ENCODE measurements at places on chromosomes 2 and 18.
A peak's percentile ranks its signal among the peaks of the same experiment; 100 is the strongest.

GRCh38 chr2:196798980-196799379 lies 503 bp downstream of the GTF3C3 start:
- DNase-seq: no peak

DNA sequence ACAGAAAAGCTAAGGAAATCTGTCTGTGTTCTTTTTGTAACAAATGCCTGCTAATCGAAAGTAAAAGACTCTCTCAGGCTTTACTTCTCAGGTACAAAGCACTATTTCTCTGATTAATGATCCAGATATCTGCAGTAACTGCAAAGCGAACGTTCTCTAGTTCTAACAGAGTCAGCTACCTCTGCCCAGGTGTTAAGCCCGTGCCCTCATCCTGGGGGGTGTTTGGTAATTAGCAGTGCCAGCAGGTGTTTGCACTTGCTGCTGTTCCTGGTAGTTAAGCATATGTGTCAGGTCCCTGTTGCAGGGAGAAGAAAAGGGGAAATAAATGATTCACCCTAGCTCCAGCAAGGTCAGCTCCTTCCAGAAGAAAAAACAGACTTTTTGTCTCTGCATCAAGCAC lies 58.8 kb upstream of the CRIM1 start:
- no peak for DNase-seq

GRCh38 chr2:183166210-183166609 lies 42.0 kb downstream of the NUP35 start:
- DNase-seq: no peak

DNA sequence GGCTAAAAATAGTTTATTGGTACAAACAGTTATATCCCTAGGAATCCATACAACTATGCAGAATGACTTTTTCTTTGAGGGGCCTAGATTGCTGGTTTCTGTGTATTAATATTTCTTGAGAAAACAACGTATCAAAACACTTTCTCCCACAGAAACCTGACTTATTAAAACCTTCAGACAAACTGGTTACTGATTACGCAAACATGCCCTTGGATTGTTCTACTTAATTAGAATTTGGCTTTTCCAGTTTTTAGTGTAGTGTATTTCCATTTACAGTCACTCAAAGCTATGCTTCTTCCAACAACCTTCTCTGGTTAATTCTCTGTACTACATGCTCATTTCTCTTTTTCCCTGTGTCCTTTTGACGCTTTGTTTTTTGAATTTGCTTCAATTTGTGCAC lies 20.0 kb downstream of the VAPA start:
- no peak for DNase-seq

DNA sequence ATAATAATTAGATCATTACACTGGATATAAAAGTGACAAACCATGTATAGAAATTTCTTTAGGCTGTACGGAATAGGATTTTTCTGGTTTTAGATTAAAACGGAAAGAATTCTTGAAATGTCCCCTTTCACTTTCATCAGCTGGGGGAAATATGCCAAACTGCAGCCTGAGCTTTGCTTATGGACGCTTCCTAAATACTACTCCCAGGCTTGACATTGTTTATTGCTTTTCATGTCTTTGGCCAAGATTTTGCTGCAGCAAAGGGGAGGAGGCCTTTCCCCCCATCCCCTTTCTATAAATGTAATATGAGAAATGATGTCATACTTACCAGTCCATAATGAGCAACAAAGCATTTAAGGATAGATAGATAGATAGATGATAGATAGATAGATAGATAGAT lies 158.4 kb downstream of the MAP2 start:
- DNase-seq: no peak

DNA sequence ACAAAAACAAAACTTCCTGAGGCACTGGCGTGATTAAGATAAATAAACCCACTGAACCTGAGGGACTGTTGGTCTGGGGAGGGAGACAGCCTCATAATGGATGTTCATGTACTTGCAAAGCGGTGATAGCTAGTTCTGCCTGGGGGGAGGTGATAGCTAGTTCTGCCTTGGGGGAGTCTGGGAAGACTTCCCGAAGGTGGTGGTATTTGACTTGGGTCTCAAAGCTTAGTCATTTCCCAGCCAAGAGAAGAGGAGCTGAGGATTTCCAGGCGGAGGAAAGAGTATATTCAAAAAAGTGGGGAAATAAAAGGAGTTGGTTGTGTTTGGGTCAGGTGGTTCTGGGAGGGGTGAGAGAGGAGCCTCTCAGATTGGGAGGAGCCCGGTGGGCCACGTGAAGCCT lies 24.7 kb downstream of the DGKD start:
- no peak for DNase-seq

GRCh38 chr2:15665067-15665942 lies 73.6 kb downstream of the DDX1 start:
- no peak for DNase-seq

- peak; percentile 15 for DNase-seq
These were observed 32.3 kb downstream of the DNMT3A start for GRCh38 chr2:25309402-25309801.

DNA sequence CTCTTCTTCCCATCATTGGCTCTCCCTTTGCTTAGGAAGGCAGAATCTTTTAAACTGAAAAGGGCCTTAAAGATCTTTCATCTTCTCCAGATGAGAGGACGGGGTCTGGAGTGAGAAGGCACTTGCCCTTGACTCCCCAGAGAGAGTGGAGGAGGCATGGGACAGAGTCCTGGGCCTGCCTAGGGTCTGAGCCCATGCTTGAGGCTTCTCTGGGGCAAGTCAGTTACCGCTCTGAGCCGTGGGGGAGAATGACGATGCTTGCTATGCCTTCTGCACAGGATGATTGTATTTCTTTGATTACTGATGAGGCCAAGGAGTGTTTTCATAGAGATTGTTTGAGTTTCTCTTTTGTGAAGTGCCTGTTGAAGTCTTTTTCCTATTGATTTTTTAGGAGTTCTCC lies 921 bp downstream of the PLB1 start:
- no peak for DNase-seq

DNA sequence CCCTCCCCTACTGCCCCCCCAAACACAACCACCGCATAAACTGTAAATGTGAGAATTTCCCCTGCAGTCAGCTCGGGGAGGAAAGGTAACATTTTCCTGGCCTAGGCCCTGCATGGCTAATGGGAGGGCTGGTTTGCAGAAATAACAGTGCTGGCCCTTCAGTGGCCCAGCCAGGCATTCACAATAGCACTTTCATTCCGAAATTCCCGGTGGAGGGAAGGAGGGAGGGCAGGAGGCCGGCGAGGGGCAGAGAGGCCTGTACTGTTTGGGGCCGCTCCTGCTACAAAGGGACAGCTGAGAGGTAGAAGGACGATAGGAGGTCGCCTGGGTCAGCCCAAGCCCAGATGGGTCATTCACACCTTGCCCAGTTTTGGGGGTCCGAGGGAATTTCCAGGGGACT lies 11.3 kb downstream of the CYP26B1 start:
- DNase-seq: no peak

Data from NCI-H1092 (cell line).